Endothelial cell (in vitro differentiated cells): ENCODE measurements at places on chromosomes 3 and 15.

- DNase-seq = no peak
These were observed 11.1 kb downstream of the RBMS3 start for GRCh38 chr3:29291982-29292363.

- DNase-seq = no peak
These were observed 95.9 kb upstream of the PRR23E start for GRCh38 chr3:127097072-127097405.

GRCh38 chr3:25610167-25610566 is 54.5 kb downstream of the TOP2B start:
- DNase-seq = no peak

GRCh38 chr3:12994357-12994606 is 78.9 kb downstream of the IQSEC1 start:
- DNase-seq = no peak

- no peak for DNase-seq
These were observed 23.3 kb downstream of the PDZRN3 start for GRCh38 chr3:73601481-73601880.

DNA sequence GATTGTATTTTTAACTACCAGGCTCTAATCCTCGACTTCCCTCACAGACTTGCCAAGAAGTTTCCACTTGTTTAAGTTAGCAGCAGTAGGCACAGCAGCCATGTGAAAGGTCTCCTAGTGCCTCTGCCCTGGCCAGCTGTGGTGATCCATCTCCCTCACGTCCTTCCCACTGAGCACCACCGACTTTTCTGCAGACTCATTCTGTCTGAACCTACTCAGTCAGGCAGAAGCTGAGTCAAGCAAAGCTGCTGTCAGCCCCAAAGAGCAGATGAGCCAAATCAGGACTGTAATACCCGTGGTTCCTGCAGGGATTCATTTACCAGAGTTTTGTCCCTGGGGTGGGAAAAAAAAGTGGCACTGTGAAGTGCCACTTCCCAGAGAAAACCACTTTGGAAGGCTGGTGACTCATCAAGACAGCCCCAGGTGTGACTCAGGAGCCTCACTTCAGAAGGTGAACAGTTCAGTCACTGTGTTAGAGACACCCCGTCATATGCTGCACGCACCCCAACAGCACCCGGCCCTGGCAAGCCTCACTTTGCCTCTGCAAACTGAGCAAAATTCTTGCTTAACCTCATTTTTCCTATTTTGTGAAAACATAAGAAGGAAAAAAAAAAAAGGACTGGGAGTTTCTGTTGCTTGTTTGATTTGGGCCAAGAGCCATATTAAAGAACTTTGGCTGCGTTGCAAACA is 76.0 kb downstream of the WWTR1 start:
- no peak for DNase-seq

GRCh38 chr15:62503451-62503850 is 338.4 kb upstream of the C2CD4B start:
- peak; percentile 13 for DNase-seq

GRCh38 chr15:98983334-98983733 is 24.3 kb downstream of the PGPEP1L start:
- DNase-seq = no peak

DNA sequence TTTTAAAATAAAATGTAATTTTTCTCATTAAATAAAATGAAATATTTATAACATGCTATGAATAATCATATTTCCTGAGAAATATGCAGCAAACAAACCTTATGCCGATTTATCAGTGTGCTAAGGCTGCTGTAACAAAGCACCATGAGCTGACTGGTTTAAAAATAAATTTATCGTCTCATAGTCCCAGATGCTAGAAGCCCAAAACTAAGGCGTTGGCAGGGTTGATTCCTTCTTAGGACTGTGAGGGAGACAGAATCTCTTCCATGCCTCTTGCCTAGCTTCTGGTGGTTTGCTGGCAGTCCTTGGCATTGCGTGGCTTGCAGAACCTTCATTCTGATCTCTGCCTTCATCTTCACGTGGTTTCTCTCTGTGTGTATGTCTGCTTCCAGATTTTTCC is 740.3 kb downstream of the OTOL1 start:
- DNase-seq = no peak

DNA sequence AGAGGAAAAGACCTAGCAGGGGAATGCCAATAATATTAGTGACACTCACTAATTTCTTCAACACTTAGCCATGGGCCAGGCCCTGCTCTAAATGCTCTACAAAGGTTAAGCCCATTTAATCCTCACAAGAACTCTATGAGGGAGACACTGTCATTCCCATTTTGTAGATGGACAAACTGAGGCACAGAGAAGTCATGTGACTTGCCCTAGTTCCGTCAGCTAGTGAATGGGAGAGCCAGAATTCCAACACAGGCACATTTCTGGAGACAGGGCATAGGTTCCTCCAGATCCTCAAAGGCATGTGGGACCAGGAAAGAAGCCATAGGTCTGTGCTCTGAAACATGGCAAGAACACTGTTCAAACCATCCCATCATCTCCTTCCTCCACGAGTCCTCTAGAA is 31.5 kb downstream of the LOXL1 start:
- DNase-seq = no peak

GRCh38 chr3:31892500-31892899 is 88.6 kb downstream of the OSBPL10 start:
- no peak for DNase-seq

- no peak for DNase-seq
These were observed 7.6 kb downstream of the GPD1L start for GRCh38 chr3:32113981-32114545.

- no peak for DNase-seq
These were observed 66.2 kb downstream of the LRRK1 start for GRCh38 chr15:100985401-100985800.

DNA sequence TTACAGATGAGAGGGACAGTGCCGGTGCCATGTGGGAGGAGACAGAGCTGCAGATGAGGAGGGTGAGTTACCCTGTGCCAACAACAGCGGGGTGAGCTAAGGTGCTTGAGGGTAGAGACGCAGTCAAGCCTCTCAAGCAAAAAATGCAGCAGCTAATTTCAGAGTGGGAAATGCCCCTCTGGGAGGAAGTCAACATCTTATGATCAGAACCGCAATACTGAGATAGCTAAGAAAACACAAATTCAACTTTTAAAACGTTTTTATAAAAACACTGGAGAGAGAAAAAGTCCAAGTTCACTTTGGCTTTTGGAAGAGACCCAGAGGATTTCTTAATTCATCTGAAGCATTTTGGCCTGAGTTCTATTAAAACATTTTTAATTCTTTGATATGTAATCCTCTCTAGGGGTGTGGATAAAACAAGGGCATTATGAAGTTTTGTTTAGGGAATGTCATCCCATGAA is 319.2 kb downstream of the SLC9A9 start:
- no peak for DNase-seq

DNA sequence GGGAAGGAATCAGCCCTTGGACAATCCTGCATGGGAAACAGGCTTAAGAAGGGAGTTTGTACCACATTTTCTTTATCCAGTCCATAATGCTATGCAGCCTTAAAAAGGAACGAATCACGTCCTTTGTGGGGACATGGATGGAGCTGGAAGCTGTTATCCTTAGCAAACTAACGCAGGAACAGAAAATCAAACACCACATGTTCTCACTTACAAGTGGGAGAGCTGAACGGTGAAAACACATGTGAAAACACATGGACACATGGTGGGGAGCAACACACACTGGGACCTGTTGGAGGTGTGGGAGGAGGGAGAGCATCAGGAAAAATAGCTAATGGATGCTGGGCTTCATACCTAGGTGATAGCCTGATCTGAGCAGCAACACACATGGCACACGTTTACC is 70.3 kb downstream of the OXNAD1 start:
- DNase-seq = no peak

DNA sequence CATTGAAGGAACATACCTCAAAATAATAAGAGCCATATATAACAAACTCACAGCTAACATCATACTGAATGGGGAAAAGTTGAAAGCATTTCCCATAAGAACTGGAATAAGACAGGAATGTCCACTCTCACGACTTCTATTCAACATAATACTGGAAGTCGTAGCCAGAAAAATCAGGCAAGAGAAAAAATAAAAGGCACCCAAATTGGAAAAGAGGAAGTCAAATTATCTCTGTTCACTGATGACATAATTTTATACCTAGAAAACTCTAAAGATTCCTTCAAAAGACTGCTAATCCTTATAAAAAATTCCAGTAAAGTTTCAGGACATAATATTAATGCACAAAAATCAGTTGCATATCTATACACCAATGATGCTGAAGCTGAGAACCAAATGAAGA is 34.9 kb downstream of the SLC2A2 start:
- no peak for DNase-seq

- no peak for DNase-seq
These were observed 135.5 kb upstream of the SGO1 start for GRCh38 chr3:20321391-20322047.

DNA sequence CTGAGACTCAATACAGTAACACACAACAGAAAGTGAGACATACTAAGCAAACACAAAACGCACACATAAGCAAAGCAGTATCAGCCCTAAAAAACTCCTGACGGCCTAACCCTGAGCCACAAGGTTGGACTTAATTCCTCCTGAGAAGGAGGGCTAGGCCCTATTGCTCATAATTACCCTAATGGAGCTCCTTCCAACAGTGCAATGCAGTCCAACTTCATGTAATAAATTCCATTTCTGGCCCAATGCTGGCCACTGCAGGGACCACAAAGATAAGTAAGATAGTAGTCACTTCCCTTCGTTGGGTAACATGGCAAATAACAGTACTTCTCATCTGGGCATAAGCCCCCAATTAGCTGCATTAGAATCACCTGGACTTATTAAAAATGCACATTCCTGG is 4.2 kb downstream of the VPS39 start:
- DNase-seq = no peak

- no peak for DNase-seq
These were observed 226.2 kb downstream of the PDCD6IP start for GRCh38 chr3:34024447-34025240.

GRCh38 chr3:194054540-194054939 is 81.4 kb upstream of the HES1 start:
- no peak for DNase-seq

- DNase-seq = no peak
These were observed 28.9 kb upstream of the ACP3 start for GRCh38 chr3:132288357-132288756.

DNA sequence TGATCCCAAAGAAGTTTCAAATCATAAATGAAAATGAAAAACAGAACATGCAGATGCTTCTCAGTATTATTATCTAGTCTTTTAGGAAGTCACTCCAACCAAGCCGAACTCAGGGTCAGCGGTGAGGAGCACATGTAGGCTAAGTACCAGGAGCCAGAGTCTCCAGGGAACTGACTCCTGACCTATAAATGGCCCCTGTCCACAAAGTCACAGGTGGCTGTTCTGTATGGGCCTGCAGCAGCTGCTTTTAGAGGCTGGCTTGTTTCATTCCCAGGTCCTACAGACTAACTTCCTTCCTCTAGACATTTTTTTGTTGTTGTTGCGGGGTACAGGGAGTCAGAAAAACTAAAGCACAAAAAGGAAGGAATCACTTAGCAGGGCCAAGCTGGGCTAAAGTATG is 54.6 kb downstream of the DAPK2 start:
- no peak for DNase-seq

DNA sequence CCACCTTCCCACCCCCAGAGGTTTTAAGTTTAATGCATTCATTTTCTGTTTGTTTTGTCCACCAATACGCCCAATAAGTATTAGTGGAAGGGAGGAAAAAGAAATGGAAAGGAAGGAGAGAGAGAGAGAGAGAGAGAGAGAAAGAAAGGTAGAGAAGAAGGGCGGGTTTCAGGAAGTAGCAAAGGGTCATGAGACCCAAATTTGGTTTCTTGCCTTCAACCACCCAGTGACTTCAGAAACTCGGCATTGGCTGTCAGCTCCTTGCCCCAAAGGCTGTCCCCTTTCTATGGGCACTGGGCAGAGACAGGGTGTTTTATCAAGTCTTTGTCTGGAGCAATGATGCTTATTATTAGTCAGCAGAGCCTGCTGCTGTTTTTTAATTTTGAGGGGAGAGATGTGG is 13.5 kb upstream of the NR1D2 start:
- no peak for DNase-seq

- peak; percentile 42 for DNase-seq
These were observed 574 bp downstream of the NGRN start for GRCh38 chr15:90266061-90266431.

DNA sequence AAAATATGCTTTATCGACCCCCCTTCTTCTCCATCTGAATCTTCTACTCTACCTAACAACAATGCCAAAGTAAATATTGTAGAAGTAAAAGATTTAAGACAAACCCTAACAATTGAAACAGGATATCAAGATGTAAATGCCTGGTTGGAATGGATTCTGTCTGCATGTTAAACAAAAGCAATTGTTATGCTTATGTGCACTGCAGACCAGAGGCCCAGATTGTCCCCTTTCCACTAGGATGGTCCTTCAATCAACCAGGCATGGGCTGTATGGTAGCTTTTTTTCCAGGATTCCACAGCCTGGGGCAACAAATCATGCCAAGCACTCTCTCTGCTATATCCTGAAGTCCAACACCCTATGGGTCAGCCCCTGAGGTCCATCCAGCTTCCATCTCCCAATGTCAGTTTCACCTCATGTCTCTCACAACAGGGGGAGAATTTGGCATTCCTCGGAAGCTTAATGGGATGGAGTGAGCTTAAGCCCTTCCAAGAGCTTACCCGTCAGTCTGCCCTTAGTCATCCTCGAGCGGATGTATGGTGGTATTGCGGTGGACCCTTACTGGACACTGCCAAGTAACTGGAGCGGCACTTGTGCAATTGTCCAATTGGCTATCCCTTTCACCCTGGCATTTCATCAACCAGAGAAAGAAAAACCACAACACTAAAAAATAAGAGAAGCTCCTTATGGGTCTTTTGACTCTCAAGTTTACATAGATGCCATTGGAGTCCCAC is 36.2 kb downstream of the ZNF589 start:
- DNase-seq = no peak

DNA sequence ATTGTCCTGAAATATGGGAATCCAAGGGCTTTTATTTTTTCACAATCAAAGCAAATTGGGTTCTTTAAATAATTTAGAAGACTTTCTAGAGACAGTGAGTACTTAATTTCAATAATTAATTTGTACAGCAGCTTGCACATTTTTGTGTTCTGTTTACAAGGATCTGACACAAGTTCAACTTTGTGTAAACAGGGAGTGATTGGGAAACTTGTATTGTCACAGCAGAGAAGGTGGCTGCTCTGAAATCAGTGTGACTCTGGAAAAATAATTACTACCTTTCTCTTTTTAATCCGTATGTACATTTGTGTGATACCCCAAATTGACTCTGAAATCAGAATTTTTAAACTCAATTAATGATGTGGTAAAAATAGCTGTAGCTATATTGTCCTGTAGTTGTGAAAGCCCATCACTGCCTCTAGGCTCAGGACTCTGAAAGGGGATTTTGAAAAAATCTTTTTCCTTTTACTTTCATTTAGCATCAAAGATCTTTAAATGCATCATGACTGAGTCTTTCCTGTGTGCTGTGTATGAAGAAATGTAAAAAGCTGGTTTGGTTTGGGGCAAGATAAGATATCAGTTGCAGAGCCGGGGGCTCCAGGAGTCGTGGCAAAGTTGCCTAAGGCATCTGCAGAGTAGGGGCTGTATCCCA is 45.1 kb downstream of the MFSD1 start:
- DNase-seq = no peak
